ENCODE measurements at places on chromosomes 2 and 18. TPM values are rescaled to one million over a fixed set of nuclear protein-coding genes. Genes with fewer than 3 reads are reported as not detected.

AFF3 gene
- 113 TPM for total RNA-seq

DYNC2LI1 gene
- 11.1 TPM for total RNA-seq

DNA sequence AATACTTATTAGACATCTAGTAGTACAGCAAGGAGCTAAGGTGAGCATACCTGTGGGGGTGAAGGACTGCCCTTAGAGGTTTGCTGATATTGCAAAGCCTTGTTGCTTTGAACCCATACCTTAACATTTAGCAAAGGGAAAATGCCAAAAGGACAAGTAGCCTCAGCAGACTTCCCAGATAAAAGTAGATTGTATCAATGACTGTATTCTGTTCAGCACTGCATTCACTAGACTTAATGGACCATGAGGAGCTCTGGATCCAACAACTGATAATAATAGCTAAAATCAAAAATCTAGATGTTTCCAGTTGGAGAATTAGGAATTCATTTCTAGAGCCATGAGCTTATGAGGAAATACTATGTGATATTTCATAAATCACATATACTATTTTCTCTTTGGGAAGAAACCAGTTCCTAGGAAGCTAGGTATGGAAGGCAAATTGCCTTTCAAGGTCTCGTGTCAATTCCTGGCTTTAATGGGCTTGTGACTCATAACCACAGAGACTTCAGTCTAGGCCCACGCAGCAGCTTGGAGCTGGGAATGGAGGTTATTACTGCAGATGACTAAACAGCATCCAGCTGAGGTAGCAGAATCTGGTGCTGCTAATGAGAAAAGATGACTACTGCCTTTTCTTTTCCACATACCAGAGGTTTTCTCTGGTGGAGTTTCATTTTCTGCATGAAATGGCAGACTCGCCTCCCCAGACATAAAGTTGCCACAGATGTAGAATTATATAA lies 191.2 kb upstream of the NABP1 start:
- DNase-seq = no peak

MLPH gene
- total RNA-seq = 6.1 TPM

DNA sequence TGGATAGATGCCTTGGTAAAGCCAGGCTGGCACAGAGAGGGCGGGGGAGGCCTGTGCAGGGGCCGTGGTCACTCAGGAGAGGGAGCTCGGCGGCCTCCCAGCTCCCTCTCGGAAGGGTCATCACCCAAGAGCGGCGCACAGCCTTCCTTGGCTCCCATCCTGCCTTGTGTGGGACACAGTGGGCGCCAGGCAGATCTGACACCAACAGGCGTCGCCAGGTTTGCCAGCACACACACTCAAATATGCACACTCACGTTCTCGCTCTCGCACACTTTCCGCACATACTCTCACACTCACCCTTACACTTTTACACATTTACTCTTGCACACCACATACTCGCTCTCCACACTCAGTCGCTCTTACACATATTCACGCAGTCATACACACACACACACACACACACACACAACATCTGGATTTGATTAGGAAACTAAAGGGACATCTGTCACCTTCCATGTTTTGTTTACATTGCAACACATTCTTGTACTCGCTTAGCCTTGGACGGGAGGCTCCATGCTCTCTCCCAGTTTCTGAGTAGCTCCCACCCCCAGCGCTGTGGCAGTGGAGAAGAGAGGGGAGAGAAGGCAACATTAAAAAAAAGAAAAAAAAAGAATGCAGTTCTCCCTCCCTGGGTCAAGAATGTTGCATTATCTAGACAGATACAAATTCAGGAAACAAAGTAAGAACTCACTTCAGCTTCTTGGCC lies 10.5 kb downstream of the CHMP1B start:
- DNase-seq = no peak
